Glomerular endothelial cell (primary cell): ENCODE measurements at places on chromosomes 7 and 10. TPM values are rescaled to one million over a fixed set of nuclear protein-coding genes. Genes with fewer than 3 reads are reported as not detected.

Gene EBLN1
- not detected in 2 replicates for total RNA-seq

Gene ADARB2
- 0.23 and 0.39 TPM in 2 replicates for total RNA-seq

Gene IL15RA
- total RNA-seq: 46.7 and 47.7 TPM in 2 replicates

Gene ZNF775
- total RNA-seq: 9.4 and 16.6 TPM in 2 replicates

Gene PKD2L1
- not detected in 2 replicates for total RNA-seq

Gene HKDC1
- total RNA-seq: 0.58 and 5.7 TPM in 2 replicates

Gene RNF148
- 1.2 TPM in 1 of 2 replicates, not detected in the other for total RNA-seq

Gene MNX1
- 0.10 TPM in 1 of 2 replicates, not detected in the other for total RNA-seq

Gene CHCHD2
- total RNA-seq: 395 and 453 TPM in 2 replicates

Gene JAKMIP3
- total RNA-seq: 0.05 and 0.12 TPM in 2 replicates

Gene CFAP46
- total RNA-seq: 1.9 and 3.2 TPM in 2 replicates

Gene GNGT1
- total RNA-seq: not detected in 2 replicates

Gene HECW1
- not detected in 2 replicates for total RNA-seq

Gene CEP55
- total RNA-seq: 6.5 and 18.4 TPM in 2 replicates
